ENCODE measurements at places on chromosomes 2 and 18. TPM values are rescaled to one million over a fixed set of nuclear protein-coding genes. Genes with fewer than 3 reads are reported as not detected.

DNA sequence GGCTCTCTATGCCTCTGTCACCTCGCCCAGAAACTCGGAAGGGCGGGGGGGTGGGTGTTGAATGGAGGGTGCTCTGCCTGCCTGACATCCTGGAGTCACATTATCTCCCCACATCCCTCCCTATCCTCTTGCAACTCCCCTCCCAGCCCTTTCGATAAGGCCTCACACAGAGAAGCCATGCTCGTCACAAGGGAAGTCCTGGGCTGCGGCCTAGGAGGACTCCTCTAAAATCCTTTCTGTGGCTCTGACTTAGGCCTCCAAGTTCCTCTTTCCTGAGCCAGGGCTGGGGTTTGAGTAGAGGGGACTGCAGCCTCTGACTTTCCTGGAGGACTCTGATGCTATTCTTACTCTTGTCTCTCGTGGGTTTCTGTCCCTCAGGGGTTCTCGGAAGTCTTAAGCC, 75.0 kb upstream of the PKDCC start:
- no peak for DNase-seq

- DNase-seq, result peak; percentile 9
These were observed 874 bp downstream of the NDUFAF7 start for GRCh38 chr2:37232131-37232933.

- DNase-seq, result no peak
These were observed 447.9 kb downstream of the IRS1 start for GRCh38 chr2:226351711-226352110.

GRCh38 chr2:27407798-27408491, 1.4 kb downstream of the PPM1G start:
- DNase-seq, result peak; percentile 58

GRCh38 chr2:164697688-164698461, 76.6 kb upstream of the GRB14 start:
- DNase-seq, result no peak

Gene CCT4
- total RNA-seq, result 236 TPM

DNA sequence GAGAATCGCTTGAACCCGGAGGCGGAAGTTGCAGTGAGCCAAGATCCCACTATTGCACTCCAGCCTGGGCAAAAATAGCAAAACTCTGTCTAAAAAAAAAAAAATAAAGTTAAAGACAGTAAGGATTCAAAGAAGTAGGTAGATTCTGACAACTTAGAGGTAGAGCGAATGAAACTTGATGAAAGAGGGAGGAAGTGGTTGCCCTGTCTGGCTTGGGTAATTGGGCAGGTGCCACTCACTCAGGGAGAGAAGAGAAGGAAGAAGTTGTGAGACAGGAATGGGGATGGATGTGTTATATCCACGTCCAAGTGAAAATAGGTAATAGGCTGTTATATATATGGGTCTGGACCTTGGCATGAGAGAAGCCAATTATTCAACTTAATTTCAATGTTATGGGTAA, 26.3 kb downstream of the NDC80 start:
- DNase-seq, result no peak

- DNase-seq, result no peak
These were observed 118.6 kb downstream of the RBMS1 start for GRCh38 chr2:160375037-160375436.

Gene MCM6
- total RNA-seq, result 44.1 TPM

Gene IL36B
- total RNA-seq, result not detected

Gene CRYGD
- total RNA-seq, result not detected

GRCh38 chr18:41599466-41599865, 355.6 kb upstream of the PIK3C3 start:
- no peak for DNase-seq

GRCh38 chr18:54453996-54454395, 96.3 kb downstream of the C18orf54 start:
- no peak for DNase-seq

Gene DNAJC5G
- not detected for total RNA-seq

GRCh38 chr2:39470580-39470979, 33.5 kb upstream of the MAP4K3 start:
- no peak for DNase-seq

DNA sequence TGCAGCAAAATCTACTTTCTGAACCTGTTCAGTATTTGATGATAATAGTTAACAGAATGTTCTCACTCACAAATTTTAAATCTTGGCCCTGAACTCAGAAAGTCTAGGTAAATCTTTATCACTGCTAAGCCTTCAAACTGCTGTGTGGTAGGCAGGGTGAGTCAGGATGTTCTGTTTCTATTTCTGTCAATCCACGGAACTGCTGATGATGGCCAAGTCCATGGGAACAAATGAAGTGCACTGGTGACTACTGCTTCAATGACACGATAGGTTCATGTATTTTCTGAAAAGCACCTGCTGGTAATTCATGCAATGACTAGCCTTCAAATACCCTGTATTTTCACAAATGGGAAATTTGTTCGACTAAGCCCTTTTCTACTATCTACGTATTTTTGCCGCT, 14.2 kb downstream of the NIFK start:
- no peak for DNase-seq

DNA sequence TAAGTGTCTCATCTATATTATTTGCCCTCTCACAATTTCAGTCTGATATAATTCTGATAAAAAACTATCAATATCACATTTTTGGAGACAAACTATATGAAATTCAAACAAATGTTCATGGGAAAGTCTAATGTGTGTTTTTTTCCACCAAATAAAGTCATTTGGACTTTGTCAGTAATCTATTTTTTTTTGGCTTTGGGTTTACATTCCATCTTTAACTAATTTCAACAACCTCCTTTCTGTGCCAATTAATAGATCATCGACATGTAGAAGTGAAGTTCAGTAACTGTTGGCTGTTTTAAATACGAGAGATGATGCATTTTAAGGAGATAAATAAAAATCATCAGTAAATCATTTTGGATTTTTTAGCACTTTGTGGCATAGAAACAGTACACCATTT, 1623.0 kb upstream of the ACVR2A start:
- no peak for DNase-seq

GRCh38 chr2:232576995-232577394, 26.5 kb downstream of the EIF4E2 start:
- no peak for DNase-seq

- DNase-seq, result no peak
These were observed 22.9 kb downstream of the FAP start for GRCh38 chr2:162220368-162220767.

DNA sequence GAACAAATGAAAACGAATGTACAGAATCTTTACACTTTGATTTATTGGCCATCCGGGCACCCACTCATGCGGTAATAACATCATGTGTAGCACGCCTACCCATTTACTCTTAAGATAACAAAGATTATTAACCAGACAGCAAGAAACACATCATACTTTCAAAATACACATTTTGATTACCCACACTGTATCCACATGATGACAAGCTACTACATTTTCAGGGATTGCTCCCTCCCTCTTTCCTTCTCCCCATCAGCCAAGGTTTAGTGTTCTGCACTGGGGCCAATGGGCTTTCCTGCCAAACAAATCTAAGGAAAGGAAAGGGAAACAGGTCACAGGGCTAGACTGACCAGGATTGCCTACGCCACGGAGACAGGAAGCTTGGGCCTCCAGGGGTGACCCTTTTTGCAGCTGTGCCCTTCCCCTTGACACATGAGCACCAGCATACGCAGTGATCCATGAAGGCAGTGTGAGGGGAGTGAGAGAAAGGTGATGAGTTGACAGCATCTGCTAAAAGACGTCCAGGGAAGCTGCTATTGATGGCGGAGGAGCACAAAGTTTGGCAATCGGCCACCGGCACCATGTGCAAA, 76.5 kb downstream of the ZNF521 start:
- no peak for DNase-seq

GRCh38 chr2:120780402-120780801, 44.7 kb downstream of the GLI2 start:
- DNase-seq, result no peak

DNA sequence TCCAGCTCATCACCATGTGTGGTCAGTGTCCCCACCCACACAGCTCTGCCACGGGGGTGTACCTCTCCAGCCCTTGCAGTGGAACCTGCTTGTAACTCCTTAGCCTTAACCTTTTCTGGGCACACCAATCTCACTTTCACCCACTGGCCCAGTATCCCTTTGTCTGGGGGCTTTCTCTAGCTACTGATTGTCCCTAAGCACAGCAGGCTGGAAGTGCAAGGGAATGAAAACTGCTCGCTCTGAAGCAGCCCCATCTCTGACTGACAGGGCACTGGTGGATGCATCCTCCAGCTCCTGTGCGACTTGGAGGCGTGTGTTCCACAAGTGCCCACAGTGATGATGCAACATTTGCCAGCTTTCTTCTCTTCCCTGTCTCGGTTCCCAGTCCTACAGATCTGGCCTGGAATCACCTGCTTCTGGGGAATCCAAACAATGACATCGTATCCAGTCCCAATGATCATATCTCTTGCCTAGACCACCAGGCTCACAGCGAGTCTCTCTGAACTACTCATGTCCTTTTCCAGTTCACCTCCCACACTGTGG, 33.6 kb downstream of the SCTR start:
- no peak for DNase-seq

Gene SLC30A3
- total RNA-seq, result 0.24 TPM

DNA sequence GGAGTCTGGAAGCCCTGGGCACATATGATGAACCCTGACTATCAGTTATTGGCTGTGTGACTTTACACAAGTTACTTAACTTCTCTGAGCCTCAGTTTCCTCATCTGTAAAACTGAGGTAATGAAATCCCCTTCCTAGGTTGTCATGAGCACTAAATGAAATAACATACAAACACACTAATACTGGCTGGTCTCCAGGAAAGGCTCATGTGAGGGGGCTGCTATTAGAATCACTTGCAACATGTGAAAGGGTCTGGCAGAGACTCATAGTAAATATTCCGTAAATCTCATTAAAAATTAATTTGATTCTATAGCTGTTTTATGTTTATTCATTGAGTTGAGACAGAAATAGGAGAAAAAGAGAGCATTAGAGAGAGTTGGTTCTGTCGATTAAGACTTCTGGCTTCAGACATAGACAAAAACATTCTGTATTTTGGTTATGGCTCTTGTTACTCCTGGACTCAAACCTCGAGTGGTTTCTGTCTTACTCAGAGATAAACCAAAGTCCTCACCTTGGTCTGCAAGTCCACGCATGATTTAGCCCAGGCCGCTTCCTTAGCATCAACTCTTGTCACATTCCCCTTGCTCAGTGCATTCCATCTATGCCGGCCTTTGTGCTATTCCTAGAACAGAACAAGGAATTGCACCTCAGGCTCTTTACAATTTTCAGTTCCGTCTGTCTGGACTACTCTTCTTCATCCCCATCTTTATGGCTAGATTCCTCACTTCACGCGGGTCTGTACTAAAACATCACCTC, 139.1 kb downstream of the NXPH2 start:
- no peak for DNase-seq

DNA sequence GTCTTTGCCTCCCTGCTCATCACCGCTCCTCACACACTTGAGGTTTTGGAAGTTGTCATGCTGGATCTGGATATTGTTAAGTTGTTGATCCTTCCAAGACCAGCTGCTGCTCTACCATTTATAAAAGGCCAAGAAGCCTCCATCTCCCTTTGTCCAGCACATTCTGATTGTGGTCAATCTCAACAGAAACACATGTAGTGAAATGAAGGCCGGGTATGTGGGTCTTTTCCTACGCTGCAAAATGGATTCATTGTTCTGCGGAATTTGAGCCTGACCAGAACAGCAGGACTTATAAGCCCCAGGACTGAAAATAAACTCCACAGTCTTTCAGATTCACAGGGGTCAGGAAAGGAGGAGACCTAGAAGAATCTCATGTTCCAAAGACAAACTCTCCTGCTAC, 238.4 kb downstream of the CMPK2 start:
- DNase-seq, result no peak

GRCh38 chr2:181258720-181259119, 198.5 kb upstream of the ITGA4 start:
- peak; percentile 32 for DNase-seq

DNA sequence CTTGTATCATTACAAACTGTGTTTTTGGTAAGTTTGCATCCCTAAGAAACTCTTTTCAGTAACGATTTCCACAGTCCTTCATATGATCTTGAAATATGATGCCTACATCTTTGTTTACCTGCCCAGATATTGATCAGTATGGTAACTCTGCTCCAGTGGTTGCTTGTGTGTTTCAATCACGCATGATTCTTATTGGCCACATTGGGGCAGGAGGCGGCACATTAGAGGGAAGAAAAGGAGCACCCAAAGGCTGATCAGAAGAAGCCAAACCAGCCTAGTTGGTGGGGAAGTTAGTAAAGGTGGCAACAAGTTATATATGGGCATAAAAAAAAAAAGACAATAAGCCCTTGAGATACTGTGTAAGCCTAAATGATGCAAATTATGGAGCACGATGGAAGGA, 158.9 kb downstream of the RHBDD1 start:
- DNase-seq, result no peak

DNA sequence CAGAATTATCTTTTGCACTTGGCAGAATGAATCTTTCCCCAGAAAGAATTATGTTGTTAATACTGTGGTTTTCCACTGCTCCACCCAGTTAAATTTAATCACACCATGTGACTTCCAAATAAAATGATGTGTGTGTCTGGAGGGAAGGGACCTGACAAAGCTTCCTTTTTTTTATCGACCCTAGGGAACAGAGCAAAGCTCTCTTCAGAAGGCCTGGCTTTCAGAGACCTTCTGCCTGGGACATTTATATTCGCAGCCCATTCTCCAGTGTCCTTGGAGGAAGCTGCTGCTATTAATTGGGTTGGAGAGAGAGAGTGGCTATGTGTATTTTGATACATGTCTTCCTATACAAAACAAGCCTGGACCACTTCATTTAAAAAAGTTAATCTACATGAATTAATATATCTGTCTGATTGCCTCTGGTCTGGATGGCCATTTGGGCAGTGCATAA, 233.7 kb downstream of the PRKCE start:
- DNase-seq, result no peak

GRCh38 chr2:125041846-125042245, 1016.8 kb downstream of the CNTNAP5 start:
- DNase-seq, result no peak

Gene HRH4
- total RNA-seq, result 0.09 TPM

GRCh38 chr2:119678021-119678656, 862 bp upstream of the TMEM177 start:
- DNase-seq, result peak; percentile 31

Gene IL36G
- not detected for total RNA-seq

DNA sequence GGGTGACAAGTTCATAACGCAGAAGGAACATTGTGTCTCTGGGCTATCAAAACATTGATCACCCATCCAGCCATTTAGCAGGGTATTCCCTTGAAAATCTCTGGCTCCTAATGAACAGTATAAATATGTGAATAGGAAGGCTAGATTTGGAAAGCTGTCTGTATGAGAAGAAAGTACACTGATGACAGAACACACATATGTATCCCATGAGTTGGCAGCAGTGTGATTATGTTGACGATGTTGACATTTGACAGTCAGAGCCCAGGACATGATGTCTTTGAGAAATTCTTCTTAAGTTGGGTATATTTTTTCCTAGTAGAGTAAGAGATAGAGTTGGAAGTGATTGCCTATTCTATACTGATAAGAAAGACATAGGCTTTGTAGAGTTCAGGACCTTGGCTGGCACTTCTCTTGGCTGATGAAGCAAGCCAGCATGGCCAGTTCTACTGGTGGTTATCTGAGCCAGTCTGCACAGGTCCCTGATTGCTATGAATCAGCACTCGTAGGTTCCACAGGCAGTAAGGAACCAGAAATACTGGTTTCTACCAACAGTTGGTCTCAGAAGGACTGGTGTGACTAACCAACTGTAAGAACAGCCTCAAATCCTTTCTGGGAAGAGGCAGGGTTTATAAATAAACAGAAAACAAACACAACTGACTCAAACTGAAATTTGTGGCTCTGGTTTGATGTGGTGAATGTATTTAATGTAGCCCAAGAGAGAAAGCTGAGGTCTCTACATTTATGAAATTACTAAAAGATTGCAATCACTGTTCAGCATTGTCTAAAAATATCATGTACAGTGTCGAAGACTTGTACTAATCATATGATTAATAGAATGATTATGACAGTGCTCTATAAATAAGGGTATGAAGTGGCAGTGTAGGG, 43.9 kb upstream of the RAPH1 start:
- DNase-seq, result peak; percentile 79

Data from Calu3 (cell line).